ENCODE measurements at places on chromosomes 3 and 15.

DNA sequence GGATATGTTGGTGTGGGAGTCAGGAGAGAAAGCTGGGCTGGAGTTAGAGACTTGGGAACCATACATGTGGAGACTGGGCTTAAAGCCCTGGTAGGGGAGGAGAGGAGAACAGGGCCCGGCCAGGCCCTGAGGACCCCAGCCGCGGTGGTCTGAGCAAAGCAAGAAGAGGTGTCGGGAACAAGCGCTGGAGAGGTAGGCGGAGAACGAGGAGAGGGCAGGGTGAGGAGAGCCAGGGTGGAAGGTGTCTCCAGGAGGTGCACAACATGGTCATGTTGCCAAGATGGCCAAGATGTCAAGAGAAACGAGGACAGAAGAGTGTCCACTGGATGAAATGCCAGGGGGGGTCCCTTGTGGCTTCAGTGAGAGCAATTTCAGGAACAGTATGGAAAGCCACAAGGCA lies 5.5 kb downstream of the CHAC1 start:
- DNase-seq, result no peak

- DNase-seq, result no peak
These were observed 116.3 kb downstream of the AKAP13 start for GRCh38 chr15:85496551-85497171.

DNA sequence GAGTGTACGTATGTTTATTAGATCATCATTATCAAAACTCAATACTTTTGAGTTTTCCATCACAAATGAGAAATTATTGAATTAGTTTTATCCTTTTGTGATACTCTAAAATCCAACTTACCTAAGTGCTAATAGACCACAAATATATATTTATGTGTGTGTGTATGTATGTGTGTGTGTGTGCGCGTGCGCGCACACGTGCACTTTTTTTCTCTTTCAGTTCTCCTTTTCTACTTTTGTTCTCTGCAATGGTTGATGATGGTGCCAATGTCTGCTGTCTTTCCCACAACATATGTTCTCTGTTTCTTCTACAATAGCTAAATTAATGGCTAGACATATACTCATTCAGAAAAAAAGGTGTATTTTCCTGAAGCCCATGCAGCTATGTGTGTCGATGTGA lies 571.6 kb upstream of the ARPP21 start:
- no peak for DNase-seq

GRCh38 chr15:93779341-93779740 lies 452.0 kb upstream of the MCTP2 start:
- no peak for DNase-seq

DNA sequence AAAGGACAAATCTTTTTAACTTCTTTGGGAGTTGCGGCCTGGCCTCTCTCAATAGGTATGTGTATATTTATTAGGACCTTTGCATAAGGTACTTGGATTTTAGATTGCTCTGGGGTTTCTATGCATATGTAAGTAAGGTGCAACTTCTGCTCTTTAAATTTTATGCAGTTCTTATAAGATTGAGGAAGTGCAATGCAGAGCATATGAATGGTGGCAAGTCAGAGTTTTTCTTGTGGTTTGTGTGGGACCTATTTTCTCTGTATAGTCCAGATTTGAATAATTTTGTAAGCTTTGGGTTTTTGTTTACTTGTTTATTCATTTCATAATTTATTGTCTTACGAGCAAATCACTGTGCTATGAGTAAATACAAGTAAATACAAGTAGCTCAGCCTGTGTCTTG lies 101.5 kb downstream of the ATG7 start:
- peak; percentile 35 for DNase-seq

DNA sequence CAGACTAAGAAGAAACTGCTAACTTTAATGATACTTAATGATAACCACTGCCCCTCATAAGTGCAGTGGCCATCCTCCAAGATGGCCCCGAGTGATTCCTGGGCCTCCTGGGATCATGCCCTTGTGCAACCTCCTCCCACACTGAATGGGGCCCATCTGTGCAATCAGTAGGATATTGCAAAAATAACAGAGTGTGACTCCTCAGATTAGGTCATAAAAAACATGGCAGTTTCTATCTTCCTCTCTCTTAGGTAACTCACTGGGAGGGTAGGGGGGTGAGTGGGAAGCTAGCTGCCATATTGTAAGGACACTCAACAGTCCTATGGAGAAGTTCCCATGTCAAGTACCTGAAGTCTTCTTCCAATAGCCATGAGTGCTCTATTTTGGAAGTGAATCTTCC lies 173.0 kb downstream of the SHQ1 start:
- DNase-seq, result no peak

DNA sequence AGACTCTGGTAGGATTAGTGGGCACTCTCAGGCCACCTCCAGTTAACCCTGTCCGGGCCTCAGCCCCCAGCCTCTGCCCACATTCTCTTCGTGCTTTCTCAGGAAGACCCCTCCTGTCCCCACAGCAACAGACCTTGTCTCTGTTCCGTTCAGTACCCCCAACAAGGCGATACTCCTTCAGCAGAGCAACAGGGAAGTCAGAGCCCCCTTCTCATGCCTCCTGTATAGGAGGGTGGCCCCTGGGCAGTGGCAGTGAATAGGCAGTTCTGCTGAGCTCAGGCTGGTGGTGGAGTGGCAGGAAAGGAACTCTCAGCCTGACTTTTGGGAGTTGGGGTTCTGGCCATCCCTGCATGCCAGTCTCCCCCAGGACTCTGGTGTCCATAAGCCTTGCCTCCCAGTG lies 513 bp downstream of the SEMA3B start:
- DNase-seq, result no peak

DNA sequence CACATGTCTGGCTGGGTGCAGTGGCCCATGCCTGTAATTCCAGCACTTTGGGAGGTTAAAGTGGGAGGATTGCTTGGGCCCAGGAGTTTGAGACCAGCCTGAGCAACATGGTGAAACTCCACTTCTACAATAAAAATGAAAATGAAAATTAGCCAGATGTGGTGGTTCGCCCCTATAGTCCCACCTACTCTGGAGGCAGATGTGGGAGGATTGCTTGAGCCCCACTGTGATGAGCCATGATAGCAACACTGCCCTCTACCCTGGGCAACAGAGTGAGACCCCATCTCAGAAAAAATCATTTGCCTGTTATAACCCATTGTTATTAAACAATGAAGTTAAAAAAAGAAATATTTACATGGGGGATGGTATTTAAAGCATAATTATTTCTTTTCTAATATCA lies 240.1 kb upstream of the ZPLD1 start:
- DNase-seq, result no peak

GRCh38 chr15:70226337-70226980 lies 128.7 kb upstream of the TLE3 start:
- DNase-seq, result no peak

DNA sequence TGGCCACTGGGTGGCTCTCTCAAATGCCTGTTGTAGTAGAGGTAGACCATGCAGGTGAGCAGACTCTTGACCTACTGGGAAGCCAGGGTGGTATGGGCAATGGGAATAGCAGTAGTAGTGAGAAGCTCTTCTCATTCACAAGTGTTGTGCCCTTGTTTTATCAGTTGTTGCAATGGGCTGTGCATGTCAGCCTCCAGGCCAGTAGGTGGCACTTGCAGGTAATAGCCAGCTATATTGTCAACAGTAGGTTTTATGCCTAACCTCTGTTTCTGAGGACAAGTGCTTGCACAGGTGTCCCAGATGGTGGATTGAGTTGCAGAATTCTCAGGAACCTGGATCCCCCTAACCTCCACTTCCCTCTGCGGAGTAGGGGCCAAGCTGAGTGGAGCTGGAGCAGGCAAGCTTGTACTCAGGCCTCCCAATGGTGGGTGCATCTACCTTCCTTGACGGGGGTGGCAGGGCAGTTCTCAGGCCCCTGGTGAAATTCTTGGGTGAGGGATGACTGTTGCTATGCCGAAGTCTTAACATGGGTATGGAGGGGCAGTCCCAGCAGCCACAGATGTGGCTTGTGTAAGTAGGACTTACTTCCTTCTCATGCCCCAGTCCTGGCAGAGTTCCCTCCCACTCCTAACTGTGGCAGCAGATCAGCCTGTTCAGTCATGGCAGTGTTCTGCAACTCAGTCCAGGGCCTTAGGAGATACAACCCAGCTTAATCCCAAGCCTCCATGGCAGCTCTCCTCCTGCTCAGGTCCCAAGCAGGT lies 104.3 kb downstream of the NEO1 start:
- DNase-seq, result no peak

DNA sequence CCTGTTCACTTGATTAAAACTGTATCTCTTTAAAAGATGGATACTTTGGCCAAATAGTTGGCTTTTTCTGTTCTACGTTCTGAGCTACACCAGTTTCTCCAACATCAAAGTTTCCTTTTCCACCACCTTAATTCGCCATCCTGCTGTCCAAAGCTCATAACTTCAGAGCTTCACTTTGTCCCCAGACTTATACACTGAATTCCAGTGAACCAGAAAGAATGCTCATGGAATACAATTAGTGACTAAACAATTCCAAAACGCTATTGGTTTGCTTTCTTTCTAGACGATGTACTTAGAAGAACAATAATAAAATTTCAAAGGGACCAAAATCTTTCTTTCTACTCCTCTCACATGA lies 23.2 kb downstream of the GPR15 start:
- DNase-seq, result no peak

DNA sequence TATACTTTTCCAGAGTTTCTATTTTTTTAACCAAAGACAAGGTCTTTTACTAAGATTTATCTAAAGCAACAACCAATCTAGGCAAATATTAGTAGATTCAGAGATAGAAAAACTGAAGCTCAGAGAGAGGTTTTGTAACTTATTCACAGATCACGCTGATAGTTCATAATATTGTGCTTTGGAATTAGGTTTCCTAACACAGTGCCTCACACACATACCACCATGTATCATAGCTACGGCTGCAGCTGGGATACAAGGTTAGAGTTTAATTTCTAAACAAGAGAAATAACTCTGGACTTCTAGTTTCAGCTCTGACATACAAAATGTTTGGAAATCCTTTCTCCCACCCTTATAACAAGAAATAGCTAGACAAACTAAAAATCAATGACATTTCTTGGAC lies 565.7 kb downstream of the PYDC2 start:
- no peak for DNase-seq

- DNase-seq, result no peak
These were observed 95.0 kb downstream of the ATG7 start for GRCh38 chr3:11367143-11367693.

GRCh38 chr15:37619358-37620042 lies 314.9 kb upstream of the TMCO5A start:
- DNase-seq, result no peak

DNA sequence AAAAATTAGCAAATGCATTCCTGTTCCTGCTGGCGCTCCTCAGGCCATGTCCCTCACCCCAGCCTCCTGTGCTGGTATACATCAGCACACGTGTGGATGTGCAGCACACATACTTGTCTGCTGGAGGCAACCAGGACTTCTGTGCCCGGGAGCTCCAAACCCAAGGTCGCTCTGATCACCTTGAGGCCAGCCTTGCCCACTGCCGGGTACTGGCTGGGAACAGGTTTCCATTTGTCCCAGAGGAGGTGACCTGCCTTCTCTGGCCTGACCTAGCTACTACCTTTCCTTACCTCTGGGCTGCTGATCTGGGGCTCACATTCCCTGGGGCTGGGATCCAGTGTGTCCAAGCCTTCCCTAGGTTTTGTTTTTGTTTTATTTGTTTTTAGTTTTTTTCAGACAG lies 12.1 kb downstream of the PRKCD start:
- DNase-seq, result no peak

DNA sequence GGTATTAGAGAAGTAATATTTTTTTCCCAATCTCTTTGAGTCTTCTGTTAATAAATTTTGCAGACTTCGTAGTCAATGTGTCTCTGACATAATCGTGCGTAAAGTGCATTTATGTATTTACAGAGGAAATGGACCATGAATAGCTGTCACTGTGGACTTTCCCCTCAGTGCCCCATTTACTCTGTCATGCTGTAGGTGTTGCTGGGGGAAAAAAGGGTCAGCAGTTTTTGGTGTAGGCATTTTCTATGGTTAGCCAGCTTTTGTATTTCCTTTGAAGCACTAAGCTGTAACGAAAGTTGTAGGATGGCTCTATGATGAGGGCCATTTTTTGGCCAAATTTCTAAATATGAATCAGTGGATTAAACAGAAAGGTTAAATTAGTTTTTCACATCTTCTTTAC lies 598.4 kb downstream of the FGF12 start:
- DNase-seq, result no peak

- DNase-seq, result peak; percentile 46
These were observed 44.6 kb upstream of the SMAD6 start for GRCh38 chr15:66657185-66658020.

DNA sequence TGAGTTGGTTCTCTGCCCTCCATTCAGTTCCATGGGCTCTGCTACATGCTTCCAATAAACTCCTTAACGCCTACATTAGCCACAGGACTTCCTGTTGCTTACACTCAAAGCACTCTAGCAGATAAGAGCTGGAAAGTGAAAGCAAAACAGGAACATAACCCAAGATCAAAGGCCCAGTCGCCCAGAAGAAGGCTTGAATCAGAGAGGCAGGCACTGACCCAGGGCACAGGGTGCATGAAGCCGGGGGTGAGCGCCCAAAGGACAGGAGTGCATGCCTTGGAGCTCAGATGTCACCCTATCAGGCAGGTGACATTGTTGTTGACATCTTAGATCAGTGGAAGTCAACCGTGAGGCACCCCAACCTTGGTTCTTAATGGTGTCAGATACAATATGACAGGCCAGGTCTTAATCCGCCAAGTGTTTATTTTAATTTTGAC lies 235.1 kb downstream of the UACA start:
- DNase-seq, result peak; percentile 95

DNA sequence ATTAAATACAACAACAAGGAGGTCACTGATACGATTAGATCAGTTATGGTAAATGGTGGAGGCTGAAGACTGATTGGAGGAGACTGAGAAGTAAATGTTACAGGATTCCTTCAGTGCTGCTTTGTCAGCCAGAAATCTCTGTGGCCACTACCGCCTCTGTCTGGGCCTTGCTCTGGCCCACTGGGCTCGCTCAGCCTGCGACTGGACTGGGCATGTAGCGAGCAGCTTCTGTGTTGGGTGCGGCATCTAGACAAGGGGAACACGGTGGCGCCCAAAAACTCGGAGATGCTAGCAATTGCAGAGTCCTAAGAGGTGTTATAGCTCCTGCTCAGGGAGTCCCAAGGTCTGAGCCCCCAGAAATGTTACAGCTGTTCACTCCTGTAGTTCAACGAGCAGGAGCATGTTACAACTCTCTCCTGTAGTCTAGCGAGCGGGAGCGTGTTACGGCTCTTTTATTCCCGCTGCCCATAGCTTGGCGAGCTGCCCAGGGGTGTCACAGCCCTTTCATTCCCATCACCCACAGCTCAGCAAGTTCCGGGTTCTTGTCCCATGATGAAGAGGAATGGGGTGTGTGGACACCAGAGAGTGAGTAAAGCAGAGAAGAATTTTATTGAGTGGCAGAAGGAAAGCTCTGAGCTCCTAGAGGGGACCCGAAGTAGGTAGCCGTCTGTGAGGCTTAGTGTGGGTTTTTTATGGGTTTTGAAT lies 24.7 kb downstream of the SLC15A2 start:
- DNase-seq, result no peak

- peak; percentile 77 for DNase-seq
These were observed 309.6 kb downstream of the TUSC7 start for GRCh38 chr3:117019082-117019713.

GRCh38 chr3:76585794-76586392 lies 454.0 kb upstream of the ROBO2 start:
- peak; percentile 5 for DNase-seq

GRCh38 chr15:39365873-39366272 lies 215.0 kb upstream of the THBS1 start:
- DNase-seq, result no peak
